ENCODE measurements at places on chromosomes 6 and 20.

GRCh38 chr6:26299286-26300042, 65.5 kb upstream of the BTN3A2 start:
- DNase-seq = no peak

GRCh38 chr20:29326376-29327070, 1930.9 kb upstream of the DEFB115 start:
- DNase-seq = no peak

GRCh38 chr6:151229401-151230276, 10.1 kb upstream of the AKAP12 start:
- DNase-seq = no peak

- DNase-seq = no peak
These were observed 39.4 kb upstream of the RFPL4B start for GRCh38 chr6:112307707-112308106.

- peak; percentile 49 for DNase-seq
These were observed 9.0 kb downstream of the ATF6B start for GRCh38 chr6:32118782-32119628.

GRCh38 chr6:149334201-149334600, 16.7 kb downstream of the TAB2 start:
- DNase-seq = no peak

GRCh38 chr6:158938811-158939254, 61.2 kb downstream of the RSPH3 start:
- DNase-seq = no peak

GRCh38 chr20:57400231-57400701, 9.1 kb downstream of the RBM38 start:
- no peak for DNase-seq

- no peak for DNase-seq
These were observed 127.8 kb downstream of the TASP1 start for GRCh38 chr20:13510837-13511488.

DNA sequence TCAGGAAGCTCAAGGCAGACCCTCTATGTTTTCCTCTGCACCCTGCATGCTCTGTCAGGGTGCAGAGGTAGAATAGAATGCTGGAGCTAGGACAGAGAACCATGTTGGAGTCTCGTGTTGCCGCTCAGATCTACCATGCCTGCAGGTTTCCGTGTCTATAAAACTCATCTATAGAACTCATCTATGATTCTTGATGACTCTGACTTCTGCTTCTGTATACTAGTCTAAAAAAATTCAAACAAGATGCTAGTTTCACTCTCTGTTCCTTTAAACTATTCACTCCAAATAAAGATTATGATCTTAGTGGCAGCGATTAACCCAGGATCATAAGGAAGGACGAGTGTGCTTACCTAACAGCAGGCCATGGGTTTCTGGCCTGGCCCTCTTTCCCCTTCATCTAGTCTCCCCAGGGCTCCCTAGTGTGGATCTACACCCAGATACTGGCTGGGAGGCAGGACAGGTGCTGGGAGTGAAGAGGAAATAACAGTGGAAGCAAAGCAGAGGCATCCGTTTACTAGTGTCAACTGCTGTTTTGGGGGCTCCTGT, 162.7 kb upstream of the SUPT3H start:
- peak; percentile 66 for DNase-seq

GRCh38 chr6:33080127-33081089, 4.6 kb downstream of the HLA-DPB1 start:
- DNase-seq = no peak

GRCh38 chr20:47792021-47792618, 6.8 kb upstream of the SULF2 start:
- DNase-seq = no peak

- no peak for DNase-seq
These were observed 197.9 kb downstream of the PREX1 start for GRCh38 chr20:48629960-48630315.

- DNase-seq = no peak
These were observed 1.0 kb downstream of the FILIP1 start for GRCh38 chr6:75492386-75493153.

GRCh38 chr6:155411154-155412052, 44.2 kb downstream of the NOX3 start:
- no peak for DNase-seq

DNA sequence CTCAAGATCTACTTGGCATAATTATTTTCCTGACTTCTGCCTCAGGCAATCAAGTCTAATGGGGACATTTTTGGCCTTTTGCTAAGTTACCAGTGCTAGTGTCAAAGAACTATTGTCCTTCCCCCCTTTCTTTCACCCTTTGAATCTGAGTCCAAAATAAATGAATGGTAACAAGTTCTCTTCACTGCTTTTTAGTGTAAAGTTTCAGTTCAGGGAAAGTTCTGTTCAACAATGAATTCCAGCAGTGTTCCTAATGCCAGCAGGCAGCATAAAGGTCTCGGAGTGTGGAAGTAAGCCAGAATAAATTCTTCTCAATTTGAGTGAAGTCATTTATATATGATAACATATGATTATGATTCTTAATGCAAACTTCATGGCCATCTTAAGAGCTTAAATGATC, 20.8 kb upstream of the TSPYL1 start:
- no peak for DNase-seq

GRCh38 chr6:134391205-134391604, 73.3 kb upstream of the SGK1 start:
- DNase-seq = no peak

DNA sequence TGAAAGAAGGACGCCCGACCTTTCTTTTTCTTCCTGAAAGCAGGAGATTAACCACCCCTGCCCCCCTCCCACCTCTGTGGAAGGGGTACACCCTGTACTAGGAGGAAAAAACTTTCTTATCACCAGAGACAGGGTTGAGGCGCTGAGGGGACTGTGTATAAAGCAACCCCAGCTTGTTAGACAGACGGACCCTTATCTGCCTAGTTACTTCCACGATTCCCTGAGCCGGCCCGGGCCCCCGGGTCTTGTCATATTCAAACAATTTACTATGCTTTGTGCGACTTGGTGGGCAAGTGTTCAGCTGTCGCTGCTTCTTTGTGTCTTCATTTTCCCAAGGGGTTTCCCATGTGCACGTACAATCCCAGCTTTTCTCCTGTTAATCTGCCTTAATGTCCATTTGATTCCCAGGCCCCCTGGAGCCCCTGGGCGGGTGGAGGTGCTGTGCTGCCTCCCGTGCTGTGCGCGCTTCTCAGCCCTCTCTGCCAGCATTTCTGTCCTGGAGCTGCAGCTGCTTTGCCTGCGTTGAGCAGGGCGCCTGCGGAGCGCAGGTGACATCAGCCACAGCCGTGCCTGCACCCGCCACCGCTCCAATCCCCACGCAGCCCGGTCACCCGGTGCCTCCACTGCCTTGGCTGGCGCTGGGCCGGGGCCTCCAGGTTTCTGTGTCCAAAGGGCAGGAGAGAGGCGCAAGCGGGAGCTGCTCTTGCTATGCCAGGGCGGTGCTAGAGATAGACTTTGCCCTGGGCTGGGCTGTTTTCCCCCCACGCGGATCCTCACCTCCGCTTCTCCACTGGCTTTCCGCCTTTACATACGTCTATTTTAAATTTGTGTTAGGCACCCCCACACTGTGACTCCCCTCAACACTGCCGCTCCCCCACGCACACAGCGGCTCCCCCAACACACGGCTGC, 96.2 kb downstream of the TTLL2 start:
- peak; percentile 62 for DNase-seq
